Left ventricle myocardium superior (tissue), 1 donor: ENCODE measurements at places on chromosomes 12 and 14. TPM values are rescaled to one million over a fixed set of nuclear protein-coding genes. Genes with fewer than 3 reads are reported as not detected.

MTERF2 gene
- 36.8 TPM for total RNA-seq

TTC5 gene
- total RNA-seq: 11.8 TPM

NUAK1 gene
- total RNA-seq: 38.8 TPM

TPPP2 gene
- 1.2 TPM for total RNA-seq

TBC1D30 gene
- total RNA-seq: 0.47 TPM
